ENCODE measurements at places on chromosomes 2 and 18. TPM values are rescaled to one million over a fixed set of nuclear protein-coding genes. Genes with fewer than 3 reads are reported as not detected.

CNGA3 gene
- 0.09 TPM for total RNA-seq

EML6 gene
- total RNA-seq = 2.1 TPM

B3GNT7 gene
- total RNA-seq = 34.5 TPM

- DNase-seq = no peak
Measured at GRCh38 chr2:202848813-202849212, 22.8 kb downstream of the ICA1L start.

DNA sequence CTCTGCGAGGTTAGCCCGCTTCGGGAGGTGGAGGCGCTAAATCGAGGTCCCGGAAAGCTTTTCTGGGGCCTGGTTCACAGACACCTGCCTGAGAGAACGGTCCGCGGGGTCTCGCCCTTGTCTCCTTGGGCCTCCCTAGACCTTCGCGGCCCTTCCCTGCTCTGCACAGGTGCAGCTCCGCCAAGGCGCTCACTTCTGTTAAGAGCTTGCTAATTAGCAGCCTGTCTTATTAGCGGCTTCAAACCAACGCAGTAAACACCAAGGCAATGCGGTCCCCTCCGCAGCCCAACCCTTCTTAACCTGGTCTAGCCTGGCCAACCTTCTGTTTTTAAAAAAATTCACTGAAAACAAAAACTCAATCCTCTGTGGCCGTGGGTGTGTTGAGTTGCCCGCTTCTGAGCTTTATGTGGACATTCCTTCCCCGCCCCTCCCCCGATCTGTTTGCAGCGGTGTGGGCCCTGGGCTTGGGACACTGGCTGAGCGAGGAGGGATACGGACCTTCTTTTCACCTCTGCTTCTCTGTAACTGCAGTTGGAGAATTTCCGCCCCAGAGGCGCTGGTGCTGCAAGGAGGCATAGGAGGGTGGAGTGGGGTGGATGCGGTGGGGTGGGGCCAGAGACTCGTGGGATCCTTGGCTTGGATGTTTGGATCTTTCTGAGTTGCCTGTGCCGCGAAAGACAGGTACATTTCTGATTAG is 3.4 kb upstream of the HOXD4 start:
- DNase-seq = no peak

GRCh38 chr2:124814968-124815745 is 790.1 kb downstream of the CNTNAP5 start:
- DNase-seq = no peak

- DNase-seq = no peak
Measured at GRCh38 chr2:82224301-82224940, 1919.9 kb upstream of the LRRTM1 start.

- DNase-seq = no peak
Measured at GRCh38 chr18:75408554-75409506, 18.7 kb downstream of the SMIM21 start.

DNA sequence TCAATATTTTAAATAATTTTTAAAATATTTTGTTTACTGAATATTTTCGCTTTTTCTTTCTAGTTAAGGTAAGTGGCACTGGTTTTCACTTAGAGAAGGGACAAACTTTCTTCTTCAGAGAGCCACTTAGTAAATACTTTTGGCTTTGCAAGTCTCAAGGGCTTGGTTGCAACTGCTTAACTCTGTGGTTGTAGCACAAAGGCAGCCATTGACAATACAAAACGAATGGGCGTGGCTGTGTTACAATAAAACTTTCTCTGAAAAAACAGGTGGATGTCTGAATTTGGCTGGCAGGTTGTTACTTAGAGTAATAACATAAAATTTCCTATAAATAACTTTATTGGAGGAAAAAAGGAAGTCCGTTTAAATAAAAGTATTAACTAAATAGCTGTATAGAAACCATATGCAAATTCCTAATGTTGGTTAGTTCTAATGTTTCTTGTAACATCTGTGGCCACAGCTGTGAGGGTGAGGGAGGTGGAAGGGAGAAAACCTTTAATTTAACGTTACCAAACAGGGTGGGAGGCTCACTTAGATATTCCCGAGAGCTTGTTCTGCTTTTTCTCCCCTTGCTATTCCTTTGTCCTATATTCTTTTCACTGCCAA is 62.4 kb upstream of the TNP1 start:
- DNase-seq = no peak

- DNase-seq = no peak
Measured at GRCh38 chr2:132391378-132391777, 25.2 kb upstream of the GPR39 start.
